ENCODE measurements at places on chromosomes 13 and 19.

DNA sequence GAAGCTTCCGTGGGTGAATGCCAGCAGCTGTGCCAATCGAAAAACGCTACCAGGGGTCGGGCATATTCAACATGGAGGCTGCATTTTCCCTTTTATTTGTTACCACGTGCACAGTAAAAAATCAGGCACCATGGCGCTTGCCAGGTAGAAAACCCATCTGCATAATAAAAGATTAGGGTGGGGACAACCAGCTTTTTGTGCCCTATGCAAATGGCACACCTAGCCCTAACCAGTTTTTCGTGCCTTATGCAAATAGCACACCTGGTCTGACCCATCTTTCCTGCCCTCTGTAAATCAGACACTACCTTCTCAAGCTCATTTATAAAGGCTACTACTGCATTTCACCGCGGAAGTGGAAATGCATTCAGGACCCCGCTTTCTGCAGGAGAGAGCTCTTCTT, 62.1 kb upstream of the FREM2 start:
- DNase-seq = no peak

DNA sequence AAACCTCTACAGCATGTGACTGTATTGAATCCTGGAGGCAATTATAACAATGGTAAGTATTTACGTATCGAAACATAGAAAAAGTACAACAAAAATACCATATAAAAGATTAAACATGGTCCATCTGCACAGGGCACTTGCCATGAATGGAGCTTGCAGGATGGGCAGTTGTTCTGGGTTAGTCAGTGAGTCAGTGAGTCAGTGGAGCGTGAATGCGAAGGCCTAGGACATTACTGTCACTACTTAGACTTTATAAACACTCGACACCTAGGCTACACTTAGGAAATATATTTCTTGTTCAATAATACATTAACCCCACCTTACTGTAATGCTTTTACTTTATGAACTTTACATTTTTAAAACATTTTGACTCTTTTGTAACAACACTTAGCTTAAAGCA, 35.6 kb upstream of the TMTC4 start:
- no peak for DNase-seq

GRCh38 chr19:343451-343931, 1.1 kb downstream of the MIER2 start:
- DNase-seq = no peak

- no peak for DNase-seq
These were observed 8.9 kb downstream of the STXBP2 start for GRCh38 chr19:7645656-7646425.

- DNase-seq = no peak
These were observed 33.3 kb upstream of the SPACA7 start for GRCh38 chr13:112342841-112343361.

- no peak for DNase-seq
These were observed 89.3 kb upstream of the C1QTNF9B start for GRCh38 chr13:23986619-23987018.

- DNase-seq = no peak
These were observed 183.2 kb downstream of the OXGR1 start for GRCh38 chr13:96811049-96811448.

- DNase-seq = no peak
These were observed 10.5 kb upstream of the GJA3 start for GRCh38 chr13:20171364-20171763.

DNA sequence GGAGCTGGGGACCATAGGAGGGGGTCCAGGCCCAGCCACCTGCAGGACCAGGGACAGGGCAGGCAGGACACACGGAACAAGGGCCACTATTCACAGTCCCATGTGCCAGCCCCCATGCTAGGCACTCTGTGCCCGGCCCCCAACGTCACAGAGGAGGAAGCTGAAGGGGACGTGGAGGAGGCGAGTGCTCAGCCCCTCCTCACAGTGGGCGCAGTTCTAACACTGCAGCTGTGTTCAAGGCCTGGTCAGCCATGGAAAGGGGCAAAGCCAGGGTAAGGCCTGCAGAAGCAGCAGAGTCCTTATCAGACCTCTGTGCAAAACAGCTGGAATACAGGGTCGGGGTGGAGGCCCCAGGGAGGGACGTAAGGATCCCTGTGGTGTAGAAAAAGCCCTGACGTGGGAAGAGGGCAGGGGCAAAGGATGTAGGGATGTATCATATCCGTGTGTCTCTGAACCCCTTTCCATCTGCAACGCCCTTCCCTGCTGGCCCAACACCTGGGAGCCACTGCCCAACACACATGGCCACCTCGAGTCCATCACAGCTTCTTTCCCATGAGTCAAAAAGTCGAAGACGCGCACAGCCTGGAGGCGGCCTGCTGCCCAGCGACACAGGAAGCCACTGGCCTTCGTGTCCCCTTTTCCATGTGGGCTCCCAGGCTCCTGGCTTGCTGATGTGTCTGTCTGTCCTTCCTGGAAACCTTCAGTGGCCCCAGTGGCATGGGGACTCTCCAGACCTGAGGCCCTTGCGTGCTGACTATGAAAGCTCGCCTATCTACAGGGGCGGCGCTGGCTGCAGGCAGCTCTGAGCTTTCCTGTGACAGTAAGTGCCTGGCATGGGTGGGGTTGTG, 28.0 kb downstream of the SH3GL1 start:
- DNase-seq = no peak

DNA sequence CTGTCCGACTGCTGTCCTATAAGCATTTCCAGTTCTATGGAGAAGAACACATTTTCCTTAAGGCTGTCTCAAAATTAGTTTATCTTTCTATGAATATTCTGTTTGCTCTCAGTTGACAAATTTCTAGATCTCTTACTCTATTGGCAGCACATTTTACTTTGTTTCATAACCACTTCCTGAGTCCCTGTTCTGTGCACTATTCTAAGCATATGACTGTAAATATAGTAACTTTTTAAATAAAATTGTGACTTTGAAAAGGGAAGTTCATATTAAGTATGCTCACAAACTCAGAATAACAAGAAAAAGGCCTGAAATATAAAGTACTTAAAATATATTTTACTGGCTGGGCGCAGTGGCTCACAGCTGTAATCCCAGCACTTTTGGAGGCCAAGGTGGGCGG, 56.5 kb upstream of the HTR2A start:
- no peak for DNase-seq
